Hepatocyte (in vitro differentiated cells): ENCODE measurements at places on chromosomes 7 and 10. TPM values are rescaled to one million over a fixed set of nuclear protein-coding genes. Genes with fewer than 3 reads are reported as not detected.

- DNase-seq = no peak
Measured at GRCh38 chr7:154427533-154427932, 375.3 kb downstream of the DPP6 start.

- DNase-seq = no peak
Measured at GRCh38 chr7:158447506-158448171, 140.0 kb downstream of the PTPRN2 start.

DNA sequence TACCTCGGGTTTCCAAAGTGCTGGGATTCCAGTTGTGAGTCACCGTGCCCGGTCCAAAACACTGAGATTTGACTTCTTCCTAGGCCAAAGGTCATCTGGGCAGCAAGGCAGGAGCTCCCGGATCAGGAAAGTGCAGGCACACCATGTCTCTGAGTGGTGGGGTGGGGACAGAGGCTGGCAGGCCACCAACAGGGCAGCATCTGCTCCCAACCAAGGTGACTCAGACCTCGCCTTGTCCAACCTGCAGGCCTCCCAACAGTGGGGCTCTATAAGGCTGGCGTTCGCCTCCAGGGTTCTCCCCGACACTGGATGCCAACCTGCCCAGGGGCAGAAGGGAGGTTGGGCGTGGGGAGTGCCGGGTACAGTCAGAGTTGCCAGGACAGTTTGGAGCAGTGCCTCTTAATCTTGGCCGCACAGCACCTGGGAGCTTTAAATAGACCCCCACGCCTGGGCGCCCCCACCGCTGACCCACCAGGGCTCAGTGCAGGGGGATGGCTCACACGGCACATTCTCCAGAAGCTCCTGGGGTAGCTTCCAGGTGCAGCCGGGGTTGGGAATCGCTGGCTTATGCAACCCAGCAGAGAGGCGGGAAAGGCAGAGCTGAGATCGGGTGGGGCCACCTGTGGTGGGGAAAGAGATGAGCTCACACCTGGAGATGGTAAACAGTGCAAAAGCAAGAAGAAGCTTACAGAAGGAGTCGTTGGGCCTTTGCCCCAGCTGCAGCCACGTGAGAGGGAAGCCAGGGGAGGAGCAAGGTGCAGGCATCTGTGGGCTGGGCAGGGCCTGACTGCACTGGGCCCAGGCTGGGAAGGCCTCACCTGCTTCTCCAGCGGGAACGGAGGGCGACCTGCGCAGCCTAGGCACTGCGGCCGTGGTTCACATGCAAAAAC is 10.9 kb downstream of the CALML5 start:
- peak; percentile 84 for DNase-seq

The TBL2 gene
- 72.8 and 73.6 TPM in 2 replicates for total RNA-seq

The MLXIPL gene
- 20.9 and 21.7 TPM in 2 replicates for total RNA-seq

The CHCHD3 gene
- 65.3 and 79.8 TPM in 2 replicates for total RNA-seq

- DNase-seq = no peak
Measured at GRCh38 chr7:2169923-2170575, 62.7 kb downstream of the MAD1L1 start.

DNA sequence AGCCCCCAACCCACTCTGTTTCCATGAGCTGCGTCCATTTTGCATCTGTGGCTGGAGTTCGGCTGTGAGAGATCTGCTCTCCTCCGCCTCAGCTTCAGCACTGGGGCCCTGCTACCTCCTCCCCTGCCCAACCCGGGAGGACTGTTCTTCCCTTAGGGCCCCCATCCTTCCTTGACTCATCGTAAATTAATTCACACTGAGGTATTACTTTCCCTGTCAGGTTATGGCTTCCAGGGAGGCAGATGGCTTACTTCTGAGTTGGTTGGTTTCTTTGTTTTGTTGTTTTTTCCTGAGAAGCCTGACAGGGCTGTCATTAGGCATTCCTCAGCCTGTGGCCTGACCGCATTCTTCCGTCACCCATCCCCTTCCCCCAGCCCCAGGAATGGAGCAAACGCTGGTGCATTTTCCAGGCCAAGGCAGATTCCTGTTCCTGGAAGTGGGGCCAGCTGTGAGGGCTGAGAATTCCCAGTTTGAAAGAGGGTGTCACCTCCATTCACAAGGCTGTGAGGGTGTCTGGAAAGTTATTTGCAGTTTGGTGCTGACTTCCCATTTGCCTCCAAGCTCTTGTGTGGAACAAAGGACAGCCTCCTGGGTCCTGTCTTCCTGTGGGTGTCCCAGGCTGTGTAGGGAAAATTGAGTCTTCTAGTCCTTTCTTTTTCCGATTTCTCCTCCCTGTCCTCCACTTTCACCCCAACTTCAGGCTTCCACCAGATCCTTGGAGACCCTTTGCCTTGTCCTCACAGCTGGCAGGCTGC is 11.7 kb downstream of the CPA5 start:
- peak; percentile 84 for DNase-seq

- no peak for DNase-seq
Measured at GRCh38 chr10:15208221-15208620, 39.7 kb upstream of the NMT2 start.
